ENCODE measurements at places on chromosomes 4 and X.

- no peak for DNase-seq
Measured at GRCh38 chr4:38082021-38082420, 121.8 kb downstream of the PTTG2 start.

GRCh38 chrX:38357747-38358673 is 5.6 kb downstream of the OTC start:
- DNase-seq: no peak

DNA sequence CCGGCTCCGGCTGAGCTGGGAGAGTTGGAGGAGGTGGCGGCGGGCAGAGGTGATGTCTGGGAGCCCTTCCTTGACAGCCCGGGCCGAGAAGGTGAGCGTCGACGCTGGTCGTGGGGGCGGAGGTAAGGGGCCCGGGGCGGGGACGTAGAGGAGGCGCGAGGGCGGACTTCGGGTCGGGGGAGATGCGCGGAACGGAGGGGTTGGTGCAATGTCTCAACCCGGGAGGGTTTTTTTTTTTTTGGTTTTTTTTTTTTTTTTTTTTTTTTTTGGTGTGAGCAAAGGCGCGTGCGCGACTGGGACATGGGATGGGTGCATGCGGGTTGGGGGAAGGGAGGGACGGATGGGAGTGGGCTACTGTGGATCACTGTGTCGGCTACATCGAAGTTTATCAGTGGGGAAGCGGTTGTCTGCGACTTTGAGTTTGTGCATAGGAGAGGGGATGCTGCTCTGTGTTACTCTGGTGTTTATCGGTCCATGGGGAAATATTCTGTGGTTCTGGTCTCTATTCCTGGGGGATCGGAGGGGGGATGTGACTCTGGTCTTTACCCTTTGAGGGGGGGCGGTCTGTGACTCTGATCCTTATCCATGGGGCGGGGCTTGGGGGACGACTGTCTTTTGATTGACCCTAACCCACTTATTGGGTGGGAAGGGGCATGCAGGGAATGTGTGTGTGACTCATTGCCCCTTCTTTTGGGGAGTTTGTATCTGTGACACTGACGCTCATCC is 537 bp downstream of the RBM10 start:
- DNase-seq: no peak

DNA sequence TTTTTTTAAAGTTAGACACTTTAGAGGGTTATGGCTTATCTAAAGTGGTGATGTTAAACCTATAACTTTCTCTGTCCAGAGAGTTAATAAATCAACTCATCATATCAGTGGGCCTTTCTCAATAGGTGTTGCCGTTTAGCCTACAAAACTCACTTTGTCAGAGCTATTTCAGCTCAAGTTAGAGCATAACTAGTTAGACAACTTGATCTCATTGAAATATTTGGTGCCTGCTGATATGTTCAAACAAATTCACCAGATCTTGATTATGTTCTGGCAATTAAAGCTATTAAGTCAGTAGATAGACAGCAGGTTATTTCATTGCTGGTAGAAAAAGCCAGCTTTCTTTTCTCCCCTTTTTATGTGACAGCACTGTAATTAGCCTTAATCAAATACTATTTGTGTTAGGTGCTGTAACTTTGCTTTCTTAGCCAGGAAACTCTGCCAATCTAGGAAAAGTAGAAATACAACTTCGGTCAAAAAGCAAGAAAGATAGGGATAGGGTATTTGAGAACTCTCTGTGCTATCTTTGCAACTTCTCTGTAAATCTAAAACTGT is 191.8 kb downstream of the MAML3 start:
- DNase-seq: no peak

GRCh38 chrX:42565739-42566138 is 212.2 kb downstream of the PPP1R2C start:
- no peak for DNase-seq

DNA sequence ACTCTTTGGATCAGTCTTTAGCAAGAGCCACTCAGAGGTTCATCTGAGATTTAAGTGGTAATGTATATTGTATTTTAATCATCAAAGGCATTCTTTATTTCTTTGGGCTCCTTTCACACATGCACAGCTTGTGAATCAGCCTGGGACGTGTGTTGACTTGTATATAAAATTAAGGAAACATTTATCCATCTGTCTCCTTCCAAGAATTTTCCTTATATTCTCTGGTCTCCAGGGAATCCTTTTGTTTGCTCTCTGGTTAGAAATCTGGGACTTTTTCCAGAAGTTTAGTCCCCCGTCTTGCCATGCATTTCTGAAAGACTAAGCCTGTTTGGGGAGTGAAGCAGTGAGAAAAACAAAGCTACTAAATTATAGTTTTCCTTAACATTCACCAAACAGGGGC is 212.3 kb downstream of the DCAF12L2 start:
- DNase-seq: no peak

GRCh38 chr4:83618431-83618830 is 82.5 kb downstream of the GPAT3 start:
- DNase-seq: no peak

GRCh38 chrX:20042221-20042620 is 51.4 kb upstream of the BCLAF3 start:
- DNase-seq: no peak

- no peak for DNase-seq
Measured at GRCh38 chr4:125828346-125828745, 513.6 kb downstream of the FAT4 start.

GRCh38 chr4:78928835-78929234 is 10.4 kb downstream of the PAQR3 start:
- no peak for DNase-seq
